ENCODE measurements at places on chromosomes 4 and X.

- no peak for DNase-seq
Observed at GRCh38 chr4:40489961-40490360, 139.7 kb downstream of the RBM47 start.

GRCh38 chr4:6377626-6378492, 94.6 kb downstream of the PPP2R2C start:
- no peak for DNase-seq

GRCh38 chrX:153635788-153636668, 11.0 kb upstream of the DUSP9 start:
- DNase-seq = peak; percentile 49

- peak; percentile 8 for DNase-seq
Observed at GRCh38 chrX:46317163-46317562, 228.1 kb downstream of the ZNF674 start.

GRCh38 chr4:113979148-113979904, at the start of gene ARSJ:
Gene ARSJ, minus strand, starts transcription at chr4:113979647. Its CDS starts 813 bp downstream, at chr4:113978834.
- peak; percentile 92 for DNase-seq

DNA sequence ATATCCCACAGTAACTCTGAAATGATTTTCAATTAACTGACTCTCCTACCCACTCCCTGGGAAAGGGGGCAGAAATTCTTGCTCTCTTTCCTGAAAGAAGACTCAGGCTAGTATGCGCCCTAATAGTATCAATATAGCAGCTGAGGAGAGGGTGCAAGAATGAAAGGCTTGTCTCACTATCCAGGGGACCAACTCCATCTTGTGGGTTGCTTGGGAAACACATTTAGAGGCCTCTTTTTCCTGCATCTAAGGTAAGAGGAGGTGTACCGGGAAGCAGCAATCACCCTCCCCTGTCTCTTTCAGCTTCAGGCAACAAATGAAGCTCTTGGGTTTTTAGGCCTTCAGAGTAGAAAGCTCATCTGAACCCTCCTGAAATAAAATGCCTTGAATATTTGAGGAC, 11.3 kb downstream of the TMEM255A start:
- DNase-seq = peak; percentile 41

GRCh38 chr4:107757283-107757682, 37.2 kb upstream of the PAPSS1 start:
- no peak for DNase-seq

DNA sequence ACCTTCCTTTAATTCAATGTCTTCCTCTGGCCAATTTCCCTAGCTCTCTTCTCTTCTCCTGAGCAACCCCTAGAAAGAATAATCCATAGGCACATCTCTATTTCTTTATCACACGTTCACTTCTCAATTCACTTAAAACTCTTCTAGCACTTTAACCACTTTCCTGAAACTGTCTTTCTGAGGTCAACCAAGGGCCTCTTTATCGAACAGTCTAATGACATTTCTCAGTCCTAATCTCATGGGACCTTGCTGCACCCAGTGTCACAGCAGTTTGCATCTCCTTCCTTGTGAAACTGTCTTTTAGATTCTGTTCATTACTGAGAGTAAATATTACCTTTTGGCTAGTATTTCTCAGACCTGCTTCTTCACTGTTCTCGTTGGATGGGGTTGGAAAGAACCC, 285.3 kb upstream of the RASGEF1B start:
- peak; percentile 24 for DNase-seq

GRCh38 chr4:41256740-41257256, at the start of gene UCHL1:
Gene UCHL1, plus strand, starts transcription at chr4:41256928. Its CDS starts 49 bp downstream, at chr4:41256977.
- peak; percentile 95 for DNase-seq

Data from NCI-H69 (cell line).